ENCODE measurements at places on chromosomes 11 and 22.

DNA sequence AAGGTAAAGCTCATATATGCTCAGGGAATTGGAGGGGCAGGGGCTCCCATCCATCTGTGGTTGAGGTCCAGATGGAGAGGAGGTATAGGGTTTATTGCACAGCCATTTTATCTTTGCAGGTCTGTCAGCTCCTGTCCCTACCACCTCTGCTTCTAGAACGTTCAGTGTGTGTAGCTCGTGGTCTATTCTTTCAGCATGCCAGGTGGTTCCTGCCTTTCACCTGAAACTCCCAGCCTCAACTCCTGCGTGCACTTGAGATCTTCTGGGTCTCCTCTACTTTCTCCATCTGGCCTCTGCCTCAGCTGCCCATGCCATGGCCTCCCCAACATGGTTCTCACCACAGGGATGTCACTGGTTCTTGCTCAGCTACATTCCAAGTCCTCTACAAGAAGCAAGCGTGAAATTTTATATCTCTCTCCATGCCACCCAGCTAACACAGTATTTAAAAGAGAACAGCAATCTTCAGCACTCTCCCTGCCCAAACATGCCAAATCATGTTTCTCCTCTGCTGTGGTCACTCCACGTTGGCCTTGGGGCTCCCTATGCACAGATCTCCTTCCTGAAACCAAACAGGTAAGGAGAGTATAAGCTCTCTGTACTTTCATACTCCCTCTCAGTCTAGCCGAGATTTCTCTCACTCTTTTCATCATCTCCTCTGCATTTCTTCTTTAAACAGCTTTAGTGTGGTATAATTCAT, 157.8 kb upstream of the TRPC6 start:
- no peak for DNase-seq

DNA sequence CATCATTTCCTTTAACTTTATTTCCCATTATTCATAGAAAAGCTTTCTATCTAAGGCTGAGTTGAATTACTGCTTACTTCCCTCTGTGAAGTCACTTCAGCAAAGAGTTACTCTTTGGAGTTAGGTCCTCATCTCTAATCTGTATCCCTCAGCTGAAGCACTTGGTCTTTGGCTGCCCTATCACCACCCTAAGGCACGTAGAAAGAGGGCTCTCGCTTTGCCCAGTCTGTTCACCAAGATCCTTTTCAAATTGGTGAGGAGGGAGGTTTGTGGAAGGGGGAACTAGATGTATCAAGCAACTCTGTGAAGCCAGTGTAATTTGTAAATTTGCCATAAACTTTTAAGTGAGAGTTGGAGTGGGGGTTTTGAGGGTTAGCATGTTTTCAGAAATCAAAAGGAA, 43.4 kb downstream of the PAX6 start:
- DNase-seq, result no peak

DNA sequence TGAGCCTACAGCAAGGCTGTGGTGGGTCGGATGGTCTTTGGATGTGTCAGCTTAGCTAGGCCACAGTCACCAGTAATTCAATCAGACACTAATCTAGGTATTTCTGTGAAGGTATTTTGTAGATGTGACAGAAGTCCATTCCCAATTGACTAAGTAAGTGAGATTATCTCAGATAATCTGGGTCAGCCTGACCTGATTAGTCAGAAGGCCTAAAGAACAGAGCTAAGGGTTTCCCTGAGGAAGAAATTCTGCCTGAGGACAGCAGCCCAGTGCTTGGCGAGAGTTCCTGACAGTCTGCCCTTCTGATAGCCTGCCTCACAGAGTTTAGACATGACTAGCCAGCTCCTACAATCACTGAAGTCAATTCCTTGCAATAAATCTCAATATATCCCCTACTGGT, 28.7 kb downstream of the GUCD1 start:
- no peak for DNase-seq

DNA sequence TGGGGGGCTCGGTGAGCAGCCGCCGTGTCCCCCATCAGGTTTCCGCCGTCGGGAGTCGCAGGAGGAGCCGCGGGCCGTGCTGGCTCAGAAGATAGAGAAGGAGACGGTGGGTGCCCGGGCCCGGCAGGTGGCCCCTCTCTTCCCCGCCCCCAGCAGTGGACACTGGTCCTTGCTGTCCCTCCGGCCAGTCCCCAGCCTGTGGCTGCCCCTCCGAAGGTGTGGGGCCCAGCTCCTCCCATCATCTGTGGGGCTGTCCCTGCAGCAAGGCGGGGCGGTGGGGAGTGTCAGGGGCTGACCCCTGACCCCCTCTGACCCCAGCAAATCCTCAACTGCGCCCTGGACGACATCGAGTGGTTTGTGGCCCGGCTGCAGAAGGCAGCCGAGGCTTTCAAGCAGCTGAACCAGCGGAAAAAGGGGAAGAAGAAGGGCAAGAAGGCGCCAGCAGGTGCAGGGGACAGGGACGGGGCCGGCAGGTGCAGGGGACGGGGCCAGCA, 15.3 kb downstream of the EPS8L2 start:
- DNase-seq, result no peak

GRCh38 chr11:91230647-91231046, 994.0 kb upstream of the FAT3 start:
- DNase-seq, result no peak

GRCh38 chr22:29093030-29093429, 20.2 kb downstream of the KREMEN1 start:
- DNase-seq, result no peak

DNA sequence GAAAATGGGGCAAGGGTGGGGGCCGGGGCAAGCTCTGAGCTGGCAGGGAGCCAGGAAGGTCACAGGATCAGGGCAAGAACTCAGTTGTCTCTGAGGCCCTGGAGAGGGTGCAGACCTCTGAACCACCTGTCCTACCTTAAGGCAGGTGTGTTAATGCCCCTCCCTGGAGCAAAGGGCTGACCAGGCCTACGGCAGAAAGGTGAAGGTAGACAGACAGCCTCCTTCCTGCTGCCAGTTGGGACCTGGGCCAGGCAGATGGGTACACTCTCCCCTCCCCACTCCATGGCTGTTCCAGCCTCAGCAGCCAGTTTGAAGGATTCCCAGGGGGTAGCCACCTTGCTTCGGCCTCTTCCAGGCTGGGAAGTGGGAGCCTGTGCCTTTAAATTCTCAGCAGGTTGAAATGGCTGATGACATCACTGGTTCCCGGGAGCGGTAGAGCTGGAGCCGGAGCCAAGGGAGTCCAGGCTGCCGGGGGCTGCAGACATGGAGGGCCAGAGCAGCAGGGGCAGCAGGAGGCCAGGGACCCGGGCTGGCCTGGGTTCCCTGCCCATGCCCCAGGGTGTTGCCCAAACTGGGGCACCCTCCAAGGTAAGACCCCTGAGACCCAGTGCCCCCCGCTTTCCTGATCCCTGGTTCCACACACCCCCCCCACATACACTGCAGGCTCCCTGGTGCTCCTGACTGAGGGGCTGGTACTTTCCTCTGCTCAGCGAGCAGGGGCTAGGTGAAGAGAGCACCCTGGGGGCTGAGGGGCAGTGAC, at the start of gene INPP5J:
TSS of gene INPP5J (plus strand) at position 435 of the 760 bp plus-strand sequence. CDS start at position 484, 49 bp downstream.
- no peak for DNase-seq
